Nephron progenitor cell (in vitro differentiated cells): ENCODE measurements at places on chromosomes 1 and 21.

- H3K27me3 ChIP-seq: peaks cover 5% of the 10 kb centered on the region
- DNase-seq: peak; percentile 22
- H3K36me3 ChIP-seq: no peaks in the 10 kb centered on the region
- no peak overlapping the region for H3K4me3 ChIP-seq
- H3K4me1 ChIP-seq: peaks cover 38% of the 10 kb centered on the region
Measured at GRCh38 chr1:232878086-232878485, 72.3 kb upstream of the NTPCR start.

DNA sequence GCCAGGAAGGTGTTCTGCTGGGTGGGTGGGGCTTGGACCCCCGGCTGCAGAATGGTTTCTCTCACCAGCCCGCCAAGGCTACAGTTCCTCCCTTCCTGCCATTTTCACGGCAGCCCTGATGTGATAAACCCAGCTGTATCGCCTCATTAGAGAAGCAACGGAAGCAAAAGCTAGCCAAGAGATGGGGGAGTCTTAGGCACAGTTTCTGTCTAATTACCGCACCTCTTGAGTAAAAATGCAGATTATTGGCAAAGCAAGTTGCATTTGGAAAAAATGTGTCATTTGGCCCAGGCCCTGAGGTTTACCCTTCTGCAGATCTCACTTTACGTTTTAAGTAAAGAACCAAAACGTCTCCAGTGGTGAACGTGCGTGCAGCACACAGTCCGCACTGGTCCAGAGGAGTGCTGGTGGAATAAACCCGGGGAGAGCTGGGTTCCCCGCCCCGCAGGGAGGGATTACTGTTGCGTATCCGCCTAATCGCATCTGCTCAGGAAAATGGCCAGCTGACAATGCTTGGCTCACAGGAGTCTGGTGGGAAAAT, 109.9 kb downstream of the GALNT2 start:
- peaks cover 5% of the 10 kb centered on the region for H3K27me3 ChIP-seq
- no peak overlapping the region for H3K27ac ChIP-seq
- no peak overlapping the region for H3K4me3 ChIP-seq
- H3K4me1 ChIP-seq: peaks cover 61% of the 10 kb centered on the region
- H3K36me3 ChIP-seq: peaks cover 29% of the 10 kb centered on the region
- DNase-seq: peak; percentile 42

DNA sequence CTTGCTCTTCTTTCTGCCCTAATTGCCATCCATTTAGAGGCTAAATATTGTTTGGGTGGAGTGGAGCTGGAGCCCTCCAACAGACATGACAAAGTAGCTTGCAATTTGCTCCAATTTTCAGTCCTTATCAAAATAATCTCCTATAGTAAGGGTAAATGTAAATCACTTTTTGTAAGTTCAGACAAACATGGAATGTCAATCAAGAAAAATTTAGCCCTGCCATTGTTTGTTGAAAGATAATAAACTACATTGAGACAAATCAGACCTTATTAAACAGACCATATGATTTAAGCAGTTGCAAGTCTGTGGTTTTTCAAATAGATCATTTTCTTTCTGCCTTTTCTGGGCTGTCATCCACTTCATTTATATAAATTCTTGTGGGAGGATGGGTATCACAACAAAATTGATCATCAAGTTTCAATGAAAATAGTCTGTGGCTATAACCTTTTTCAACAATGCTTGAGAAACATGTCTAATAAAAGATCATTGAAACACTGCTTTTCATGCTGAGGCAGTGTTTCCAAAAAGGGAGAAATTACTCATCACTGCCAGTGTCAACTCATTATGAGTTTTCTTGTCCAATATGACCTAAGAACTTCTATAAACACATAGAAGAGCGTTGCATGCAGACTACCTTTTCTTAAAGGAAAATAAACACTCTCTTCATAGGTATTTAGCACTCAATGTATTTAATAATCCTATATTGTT, 1152.0 kb upstream of the B3GALT2 start:
- no peak overlapping the region for H3K27ac ChIP-seq
- no peaks in the 10 kb centered on the region for H3K36me3 ChIP-seq
- no peaks in the 10 kb centered on the region for H3K4me1 ChIP-seq
- H3K4me3 ChIP-seq: no peak overlapping the region
- no peak for DNase-seq
- peaks cover 2% of the 10 kb centered on the region for H3K27me3 ChIP-seq

DNA sequence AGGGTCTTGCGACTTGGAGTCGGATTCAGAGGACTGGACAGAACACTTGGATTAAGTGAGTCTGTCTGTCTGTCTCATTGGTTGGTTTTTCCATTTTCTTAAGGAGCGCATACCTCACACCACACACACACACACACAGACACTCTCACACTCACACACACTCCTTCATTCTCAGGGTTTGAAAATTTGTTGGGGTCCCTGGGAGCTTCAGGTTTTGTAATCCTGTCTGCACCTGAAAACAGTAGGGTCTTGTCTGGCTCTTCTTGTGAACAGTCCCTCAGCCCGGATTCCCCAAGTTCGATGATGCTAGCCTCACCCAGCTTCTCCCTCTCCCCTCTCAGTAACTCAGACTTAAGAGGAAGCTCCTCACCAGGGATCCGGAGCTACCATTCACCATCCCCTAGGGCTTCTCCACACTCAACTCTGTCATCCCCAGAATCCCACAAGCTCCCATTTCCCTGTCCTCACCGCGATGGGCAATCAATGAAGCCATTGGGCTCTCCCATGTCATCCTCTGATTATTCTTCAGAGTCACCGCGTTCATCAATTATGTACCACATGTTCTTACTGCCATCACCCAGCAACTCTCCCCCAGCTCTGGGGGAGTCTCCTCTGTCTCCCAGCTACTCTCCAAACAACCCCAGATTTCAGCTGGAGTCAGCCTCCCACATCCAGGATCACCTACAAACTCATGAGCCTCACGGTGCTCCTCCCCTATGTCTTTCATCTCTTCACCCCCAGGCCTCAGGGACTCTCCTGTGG, 1530.9 kb upstream of the TPTE start:
- no peak overlapping the region for H3K27ac ChIP-seq
- no peaks in the 10 kb centered on the region for H3K27me3 ChIP-seq
- H3K4me1 ChIP-seq: no peaks in the 10 kb centered on the region
- no peak for DNase-seq

GRCh38 chr1:76871355-76871974, 4.2 kb downstream of the ST6GALNAC5 start:
- H3K4me3 ChIP-seq: no peak overlapping the region
- peaks cover 18% of the 10 kb centered on the region for H3K4me1 ChIP-seq
- peaks cover 14% of the 10 kb centered on the region for H3K27me3 ChIP-seq
- DNase-seq: no peak
- H3K36me3 ChIP-seq: peaks cover 17% of the 10 kb centered on the region

GRCh38 chr1:42817976-42818375, 779 bp upstream of the SVBP start:
- peaks cover 15% of the 10 kb centered on the region for H3K36me3 ChIP-seq
- no peak for DNase-seq
- H3K4me1 ChIP-seq: peaks cover 21% of the 10 kb centered on the region
- H3K27me3 ChIP-seq: no peaks in the 10 kb centered on the region

DNA sequence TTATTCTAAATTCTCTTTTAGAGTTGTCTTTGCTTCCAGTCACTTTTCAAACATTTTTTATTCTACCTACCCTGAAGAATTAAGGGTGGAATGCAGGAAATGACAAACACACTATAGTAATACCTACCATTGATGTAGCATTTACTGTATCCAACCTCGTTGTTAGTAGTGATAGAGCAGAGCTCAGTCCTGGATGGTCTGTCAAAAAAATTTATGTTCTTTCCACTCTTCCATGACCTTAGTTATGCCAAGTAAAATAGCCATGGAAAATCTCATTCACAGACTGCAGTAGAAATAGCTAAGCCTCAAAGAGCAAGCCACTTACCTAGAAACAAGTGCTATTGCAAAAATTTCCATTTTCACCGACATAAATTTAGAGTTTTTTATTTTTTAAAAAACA, 74.6 kb downstream of the CRB1 start:
- H3K27ac ChIP-seq: no peak overlapping the region
- H3K27me3 ChIP-seq: no peaks in the 10 kb centered on the region
- H3K4me3 ChIP-seq: no peak overlapping the region
- H3K36me3 ChIP-seq: no peaks in the 10 kb centered on the region
- no peak for DNase-seq

GRCh38 chr1:222786121-222786520, 28.7 kb upstream of the DISP1 start:
- no peak overlapping the region for H3K4me3 ChIP-seq
- DNase-seq: no peak
- no peak overlapping the region for H3K27ac ChIP-seq

- no peak overlapping the region for H3K4me3 ChIP-seq
- H3K36me3 ChIP-seq: no peaks in the 10 kb centered on the region
- H3K27ac ChIP-seq: no peak overlapping the region
- peaks cover 6% of the 10 kb centered on the region for H3K4me1 ChIP-seq
Measured at GRCh38 chr1:57122031-57122430, 156.2 kb upstream of the C8B start.

GRCh38 chr1:235663628-235664027, 14.0 kb upstream of the GNG4 start:
- no peak for DNase-seq
- H3K36me3 ChIP-seq: peaks cover 3% of the 10 kb centered on the region
- H3K4me3 ChIP-seq: no peak overlapping the region
- H3K4me1 ChIP-seq: no peaks in the 10 kb centered on the region
- peaks cover 3% of the 10 kb centered on the region for H3K27me3 ChIP-seq

DNA sequence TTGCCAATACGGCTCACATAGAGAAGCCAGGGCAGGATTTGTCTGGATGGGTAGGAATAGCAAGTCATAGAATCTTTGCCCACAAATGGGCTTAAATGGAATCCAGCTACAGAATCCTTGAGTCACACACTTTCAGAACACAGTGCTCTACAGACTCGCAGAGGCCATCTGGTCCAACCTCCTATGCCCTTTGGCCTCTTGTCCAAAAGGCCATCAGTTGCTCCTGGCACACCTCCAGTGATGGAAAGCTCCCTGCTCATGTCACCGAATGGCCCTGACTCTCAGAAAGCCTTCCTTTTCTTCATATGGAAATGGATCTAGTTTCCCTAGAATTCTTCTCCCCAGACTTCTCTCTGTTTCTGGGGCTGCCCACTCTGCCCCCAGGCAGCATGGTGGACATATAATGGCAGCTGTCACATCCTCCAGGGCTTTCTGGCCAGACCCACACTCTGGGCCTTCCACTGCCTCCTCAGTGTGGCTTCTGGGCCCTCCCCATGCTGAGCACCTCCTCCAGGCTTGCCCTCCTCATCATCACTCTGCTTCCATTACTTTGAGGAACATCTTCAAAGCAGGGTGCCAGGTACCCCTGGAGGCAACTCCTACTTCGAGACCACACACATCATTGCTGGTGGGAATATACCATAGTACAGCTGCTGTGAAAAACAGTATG, 33.6 kb upstream of the TRABD2B start:
- H3K27me3 ChIP-seq: peaks cover 7% of the 10 kb centered on the region
- DNase-seq: no peak
- no peaks in the 10 kb centered on the region for H3K36me3 ChIP-seq
- H3K4me1 ChIP-seq: peaks cover 43% of the 10 kb centered on the region
- no peak overlapping the region for H3K4me3 ChIP-seq

GRCh38 chr21:26933448-26933847, 33.4 kb downstream of the ADAMTS5 start:
- H3K36me3 ChIP-seq: no peaks in the 10 kb centered on the region
- H3K4me3 ChIP-seq: no peak overlapping the region
- no peak for DNase-seq
- no peak overlapping the region for H3K27ac ChIP-seq

DNA sequence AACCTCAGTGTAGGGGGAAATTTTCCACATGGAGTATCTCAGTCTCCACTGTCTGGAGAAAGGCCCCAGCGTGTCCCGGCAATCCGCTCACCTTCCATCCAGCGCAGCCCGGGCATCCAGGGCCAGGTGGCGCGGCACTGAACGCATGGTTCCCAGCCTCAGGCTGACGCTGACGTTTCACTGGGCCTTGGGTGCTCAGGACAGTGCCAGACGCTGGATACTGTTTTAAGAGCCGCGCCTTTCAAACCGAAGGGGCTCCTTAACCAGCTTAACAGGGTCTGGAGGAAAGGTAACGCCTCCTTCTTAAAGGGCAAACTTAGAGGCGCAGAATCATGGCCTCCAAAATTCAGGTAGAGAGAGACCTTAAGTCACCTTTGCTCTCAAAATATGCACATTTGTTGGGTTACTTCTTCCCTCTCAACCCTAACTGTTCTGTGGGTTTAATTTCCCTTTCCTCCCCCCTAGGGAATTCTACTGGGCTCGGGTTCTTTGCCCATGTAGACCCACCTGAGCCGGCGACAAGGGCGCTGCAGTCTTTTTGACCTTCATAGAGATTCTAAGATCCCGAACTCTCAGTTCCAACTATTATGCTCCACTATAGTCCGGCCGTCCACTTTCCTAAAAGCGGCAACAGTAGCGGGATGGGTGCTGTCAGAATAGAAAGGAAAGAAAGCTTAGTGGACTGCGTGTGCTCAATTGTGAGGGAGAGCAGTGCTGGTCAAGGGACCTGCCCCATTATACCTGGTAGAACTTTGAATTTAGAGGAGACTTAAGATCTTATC, 3.5 kb upstream of the LHX9 start:
- no peak for DNase-seq
- H3K27me3 ChIP-seq: peaks cover 100% of the 10 kb centered on the region
- peaks cover 60% of the 10 kb centered on the region for H3K4me1 ChIP-seq
- no peak overlapping the region for H3K4me3 ChIP-seq
- no peaks in the 10 kb centered on the region for H3K36me3 ChIP-seq
- no peak overlapping the region for H3K27ac ChIP-seq

DNA sequence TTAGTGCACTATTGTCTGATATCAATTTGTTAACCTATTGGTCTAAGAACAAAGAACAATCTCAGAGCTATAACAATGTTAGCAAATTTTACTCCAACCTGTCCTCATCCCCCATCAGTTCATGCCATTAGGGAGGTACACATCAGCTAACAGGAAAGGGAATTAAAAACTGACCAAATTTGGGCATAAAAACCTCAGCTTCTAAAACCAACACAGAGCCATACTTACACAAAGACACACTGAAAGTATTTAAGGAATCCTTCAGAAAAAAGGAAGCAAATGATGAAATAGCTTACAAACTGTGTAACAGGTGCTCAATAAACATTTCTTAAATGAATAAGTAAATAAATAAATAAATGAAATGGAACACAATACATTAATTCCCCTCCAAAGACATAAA, 89.2 kb downstream of the TTLL7 start:
- no peak for DNase-seq
- H3K36me3 ChIP-seq: peaks cover 19% of the 10 kb centered on the region
- no peak overlapping the region for H3K4me3 ChIP-seq
- H3K4me1 ChIP-seq: peaks cover 10% of the 10 kb centered on the region

DNA sequence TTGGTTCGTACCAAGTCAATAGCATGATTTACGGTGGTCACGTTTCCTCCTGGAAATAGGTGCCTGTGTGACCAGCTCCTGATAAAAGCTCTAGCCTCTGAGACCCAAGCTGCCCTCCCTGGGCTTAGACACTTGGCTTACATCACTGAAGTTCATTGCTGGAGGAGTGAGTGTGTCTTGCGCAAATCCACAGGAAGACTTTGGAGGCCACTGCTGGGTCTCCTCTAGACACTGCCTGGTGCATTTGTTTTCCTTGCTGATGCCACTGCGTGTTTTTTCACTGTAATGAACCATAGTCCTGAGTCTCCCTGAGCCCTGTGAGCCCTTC, 230.6 kb downstream of the DSCAM start:
- peak overlapping the region; percentile 69 for H3K27ac ChIP-seq
- H3K27me3 ChIP-seq: peaks cover 4% of the 10 kb centered on the region
- H3K4me1 ChIP-seq: peaks cover 13% of the 10 kb centered on the region
- no peaks in the 10 kb centered on the region for H3K36me3 ChIP-seq
- no peak overlapping the region for H3K4me3 ChIP-seq
- DNase-seq: no peak

GRCh38 chr1:3460672-3461131, 6.2 kb downstream of the ARHGEF16 start:
- peaks cover 48% of the 10 kb centered on the region for H3K4me1 ChIP-seq
- no peaks in the 10 kb centered on the region for H3K27me3 ChIP-seq
- H3K27ac ChIP-seq: no peak overlapping the region
- H3K36me3 ChIP-seq: no peaks in the 10 kb centered on the region
- DNase-seq: peak; percentile 67
